HepG2 (cell line): ENCODE measurements at places on chromosomes 12 and 14. TPM values are rescaled to one million over a fixed set of nuclear protein-coding genes. Genes with fewer than 3 reads are reported as not detected.

CMA1 gene
- not detected in 2 replicates for total RNA-seq

RNASE1 gene
- total RNA-seq: not detected in 2 replicates

EPYC gene
- not detected in 2 replicates for total RNA-seq

TAS2R13 gene
- 0.46 and 1.3 TPM in 2 replicates for total RNA-seq

SERPINA12 gene
- not detected in 2 replicates for total RNA-seq

RHOF gene
- 11.0 and 14.6 TPM in 2 replicates for total RNA-seq

DNA sequence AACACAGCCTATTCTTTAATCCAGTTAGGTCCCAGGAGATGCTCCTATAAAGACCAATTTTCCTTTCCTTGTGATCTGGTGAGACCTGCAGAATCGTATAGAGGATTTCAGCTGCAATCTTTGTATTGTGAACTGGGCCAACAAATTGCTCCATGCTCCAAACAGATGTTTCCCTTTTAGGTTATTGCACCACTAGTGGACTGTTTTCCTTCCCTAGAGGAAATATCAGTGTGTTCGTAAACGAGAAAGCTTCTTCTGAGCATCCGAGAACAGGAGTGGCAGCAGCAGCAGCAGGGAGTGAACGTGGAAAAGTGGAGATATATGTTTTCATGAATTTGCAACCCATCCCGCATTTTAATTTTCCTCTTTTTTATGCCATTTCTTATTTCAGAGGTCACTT, 344.1 kb upstream of the PDE3A start:
- H3K4me3 ChIP-seq: no peak overlapping the region
- no peaks in the 10 kb centered on the region for H3K4me1 ChIP-seq
- no peak overlapping the region for H3K27ac ChIP-seq
- DNase-seq: no peak
- no peaks in the 10 kb centered on the region for H3K27me3 ChIP-seq
- no peaks in the 10 kb centered on the region for H3K36me3 ChIP-seq

GRCh38 chr12:68428211-68428610, 96.0 kb upstream of the MDM1 start:
- no peak for DNase-seq
- H3K4me1 ChIP-seq: 0 out of 2 replicates have a peak, but pooled peaks cover 8% of the 10 kb centered on the region
- no peak overlapping the region for H3K4me3 ChIP-seq

DNA sequence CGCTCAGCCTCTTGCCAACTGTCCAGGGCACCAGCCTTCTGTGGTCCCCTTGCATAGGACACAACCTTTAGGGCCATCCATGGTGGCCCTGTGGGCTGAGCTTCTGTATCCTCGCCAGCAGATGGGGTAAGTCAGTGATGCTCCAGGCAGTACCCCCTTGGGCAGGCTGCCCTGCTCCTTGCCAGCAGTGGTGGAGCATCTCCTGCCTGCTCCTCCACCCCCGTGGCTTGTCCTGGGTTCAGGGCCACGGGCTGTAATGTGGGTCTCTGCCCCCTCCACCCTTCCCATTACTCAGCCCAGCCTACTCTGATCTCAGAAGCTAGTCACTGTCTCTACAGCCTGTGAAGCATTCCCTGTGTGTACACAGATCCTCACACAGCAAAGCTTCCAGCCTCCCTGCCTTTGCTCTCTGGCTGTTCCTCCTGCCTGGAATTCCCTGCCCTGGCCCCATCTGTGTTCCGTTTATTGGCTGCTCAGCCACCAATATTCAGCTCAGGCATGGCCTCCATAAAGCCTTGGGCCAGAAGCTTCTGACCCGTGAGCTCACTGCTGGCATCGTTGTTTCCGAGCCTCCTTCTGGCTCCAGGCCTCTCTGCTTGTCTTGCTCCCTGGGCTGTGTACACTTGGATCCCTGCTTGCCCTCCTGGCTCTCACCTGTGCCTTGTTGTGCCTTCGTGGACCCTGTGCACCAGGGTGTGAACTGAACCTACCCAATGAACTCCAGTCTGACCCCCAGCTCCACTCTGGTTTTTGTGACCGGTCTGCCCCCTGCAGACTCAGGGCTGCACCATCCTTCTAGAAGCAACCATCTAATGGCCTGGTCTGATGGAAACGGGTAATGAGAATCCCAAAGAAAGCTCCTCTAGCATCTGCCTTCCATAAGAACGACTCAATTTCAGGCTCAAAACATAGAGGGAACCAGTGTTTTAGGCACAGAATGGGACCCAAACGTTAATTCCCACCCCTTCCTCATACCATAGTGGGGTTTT, 177.0 kb upstream of the PRMT8 start:
- peak; percentile 40 for DNase-seq
- no peak overlapping the region for H3K27ac ChIP-seq
- no peaks in the 10 kb centered on the region for H3K4me1 ChIP-seq

DNA sequence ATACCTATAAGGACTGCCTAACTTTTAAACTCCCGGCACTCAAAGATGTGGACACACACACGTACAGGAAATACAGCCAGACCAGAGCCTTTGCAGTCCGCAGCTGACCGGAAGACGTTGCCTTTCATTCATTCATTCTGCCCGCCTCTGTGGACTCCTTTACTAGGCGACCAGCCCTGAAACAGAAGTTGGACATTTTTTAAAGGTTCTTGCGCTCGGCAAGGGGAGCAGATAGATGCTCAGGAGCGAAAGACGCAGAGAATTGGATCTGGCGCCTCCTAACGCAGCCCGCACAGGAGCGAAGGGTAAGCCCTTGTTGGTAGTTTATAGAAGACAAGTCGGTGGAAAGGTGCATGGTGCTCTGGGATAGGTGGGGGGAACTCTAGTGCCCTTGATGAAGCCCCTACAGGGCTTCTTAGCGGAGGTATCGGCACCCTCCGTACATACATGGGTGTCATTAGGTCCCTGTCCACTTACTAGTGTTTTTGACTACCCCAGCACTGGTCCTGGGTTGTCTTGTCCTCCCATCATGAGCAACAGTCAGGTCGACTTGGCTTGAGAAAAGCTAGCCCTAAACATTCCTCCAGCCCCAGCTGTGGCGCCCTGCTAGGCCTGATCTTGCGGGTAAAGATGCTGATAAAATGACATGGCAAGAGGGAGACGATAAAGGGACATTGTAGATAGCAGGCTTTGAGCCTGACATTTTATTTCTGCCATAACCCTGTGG, at the start of gene KDM2B:
TSS of gene KDM2B (minus strand) at position 65 of the 727 bp plus-strand sequence. CDS start 112 bp downstream, outside the sequence.
- no peaks in the 10 kb centered on the region for H3K36me3 ChIP-seq
- DNase-seq: peak; percentile 63
- no peaks in the 10 kb centered on the region for H3K27me3 ChIP-seq
- H3K4me3 ChIP-seq: peak within 1 kb of the TSS; percentile 70
- peaks cover 48% of the 10 kb centered on the region for H3K4me1 ChIP-seq

DNA sequence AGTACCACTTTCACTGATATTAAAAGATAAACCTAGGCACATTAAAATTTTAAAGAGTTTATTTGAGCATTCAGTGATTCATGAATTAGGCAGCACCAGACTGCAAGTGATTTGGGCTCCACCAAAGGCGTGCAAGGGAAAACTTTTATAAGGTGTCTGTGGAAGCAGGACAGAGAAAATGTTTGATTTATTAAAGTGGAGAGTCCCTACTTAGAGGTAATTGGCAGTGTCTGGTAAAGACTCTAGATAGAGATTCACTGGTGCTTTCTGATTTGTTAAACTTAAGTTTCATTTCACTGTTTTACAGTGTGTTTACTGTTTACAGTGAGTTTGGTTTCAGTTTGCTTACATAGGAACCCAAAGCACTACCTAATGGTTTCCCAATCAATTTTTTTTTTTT, 72.8 kb downstream of the ANKS1B start:
- no peak overlapping the region for H3K27ac ChIP-seq
- H3K27me3 ChIP-seq: no peaks in the 10 kb centered on the region
- H3K36me3 ChIP-seq: no peaks in the 10 kb centered on the region

- no peak overlapping the region for H3K4me3 ChIP-seq
- H3K4me1 ChIP-seq: no peaks in the 10 kb centered on the region
- no peaks in the 10 kb centered on the region for H3K27me3 ChIP-seq
- no peak overlapping the region for H3K27ac ChIP-seq
- no peaks in the 10 kb centered on the region for H3K36me3 ChIP-seq
Measured at GRCh38 chr12:118325081-118325480, 47.6 kb downstream of the TAOK3 start.

GRCh38 chr14:30005114-30005808, 77.6 kb upstream of the PRKD1 start:
- H3K36me3 ChIP-seq: no peaks in the 10 kb centered on the region
- H3K27ac ChIP-seq: no peak overlapping the region
- DNase-seq: peak; percentile 62
- no peaks in the 10 kb centered on the region for H3K4me1 ChIP-seq
- no peak overlapping the region for H3K4me3 ChIP-seq

DNA sequence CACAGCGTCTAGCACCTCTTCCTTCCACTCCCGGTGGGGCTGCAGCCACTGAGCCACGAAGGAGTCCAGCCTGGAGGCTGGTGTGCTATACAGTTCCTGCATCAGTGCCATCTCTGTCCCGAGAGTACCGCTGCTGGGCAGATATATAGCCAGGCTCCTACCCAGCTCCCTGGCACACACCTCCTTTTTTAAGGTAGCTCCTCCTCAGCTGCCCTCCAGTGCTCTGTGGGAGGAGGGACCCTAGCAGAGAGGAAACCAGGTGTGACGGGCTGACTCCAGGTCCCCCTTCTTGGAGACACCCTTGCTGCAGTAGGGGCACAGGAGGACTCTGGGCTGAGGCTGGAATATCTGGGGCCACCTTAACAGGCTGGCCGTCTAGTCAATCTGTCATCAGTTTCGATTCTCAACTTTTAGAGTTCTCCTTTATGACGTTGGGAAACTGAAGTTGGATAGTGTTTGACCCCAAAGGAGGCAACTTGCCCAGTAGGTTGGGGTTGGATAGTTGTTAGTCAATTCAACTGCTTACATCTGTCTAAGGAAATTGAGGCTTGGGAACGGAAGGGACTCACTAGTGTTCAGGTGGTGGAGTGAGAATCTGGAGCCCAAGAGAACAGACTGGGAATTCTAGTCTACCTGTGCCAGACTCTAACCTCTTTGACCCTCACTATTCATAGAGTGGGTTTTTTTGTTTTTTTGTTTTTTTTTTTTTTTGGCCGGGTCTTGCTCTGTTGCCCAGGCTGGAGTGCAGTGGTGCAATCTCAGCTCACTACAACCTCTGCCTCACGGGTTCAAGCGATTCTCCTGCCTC, at the start of gene OASL:
TSS of gene OASL (minus strand) at position 386 of the 808 bp plus-strand sequence. CDS start at position 111, 275 bp downstream.
- no peak within 1 kb of the TSS for H3K27ac ChIP-seq
- H3K4me3 ChIP-seq: peak within 1 kb of the TSS; percentile 9; the same call in 1 of the 2 replicates
- H3K36me3 ChIP-seq: no peaks in the 10 kb centered on the region

GRCh38 chr12:114412825-114413749, 7.1 kb upstream of the TBX5 start:
- DNase-seq: no peak
- H3K27ac ChIP-seq: no peak overlapping the region
- no peak overlapping the region for H3K4me3 ChIP-seq
- H3K36me3 ChIP-seq: no peaks in the 10 kb centered on the region

GRCh38 chr14:104296388-104297312, 158.3 kb downstream of the KIF26A start:
- no peak overlapping the region for H3K27ac ChIP-seq
- H3K27me3 ChIP-seq: peaks cover 16% of the 10 kb centered on the region; the same call in 1 of the 3 replicates
- no peak overlapping the region for H3K4me3 ChIP-seq
- H3K4me1 ChIP-seq: no peaks in the 10 kb centered on the region
- no peaks in the 10 kb centered on the region for H3K36me3 ChIP-seq
- no peak for DNase-seq

DNA sequence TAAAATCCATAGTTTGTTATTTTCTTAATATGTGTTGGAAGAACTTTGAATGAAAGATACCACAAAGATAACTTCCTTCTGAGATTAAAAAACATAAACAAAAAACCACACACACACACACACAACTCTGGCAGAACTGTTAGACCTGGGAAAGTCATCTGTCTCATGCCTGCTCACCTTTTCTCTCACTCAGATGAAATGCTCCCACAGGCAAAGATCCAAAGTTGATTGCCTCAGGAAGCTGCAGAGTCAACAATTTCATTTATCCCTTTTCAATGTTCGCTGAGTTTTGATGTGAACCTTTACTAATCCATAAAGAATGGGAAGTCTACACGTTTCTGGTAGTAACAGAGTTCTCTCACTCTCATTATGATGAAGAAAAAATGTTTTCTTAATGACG, 112.0 kb downstream of the DENND5B start:
- H3K4me1 ChIP-seq: peaks cover 47% of the 10 kb centered on the region
- no peaks in the 10 kb centered on the region for H3K27me3 ChIP-seq
- no peak for DNase-seq
- H3K4me3 ChIP-seq: no peak overlapping the region

DNA sequence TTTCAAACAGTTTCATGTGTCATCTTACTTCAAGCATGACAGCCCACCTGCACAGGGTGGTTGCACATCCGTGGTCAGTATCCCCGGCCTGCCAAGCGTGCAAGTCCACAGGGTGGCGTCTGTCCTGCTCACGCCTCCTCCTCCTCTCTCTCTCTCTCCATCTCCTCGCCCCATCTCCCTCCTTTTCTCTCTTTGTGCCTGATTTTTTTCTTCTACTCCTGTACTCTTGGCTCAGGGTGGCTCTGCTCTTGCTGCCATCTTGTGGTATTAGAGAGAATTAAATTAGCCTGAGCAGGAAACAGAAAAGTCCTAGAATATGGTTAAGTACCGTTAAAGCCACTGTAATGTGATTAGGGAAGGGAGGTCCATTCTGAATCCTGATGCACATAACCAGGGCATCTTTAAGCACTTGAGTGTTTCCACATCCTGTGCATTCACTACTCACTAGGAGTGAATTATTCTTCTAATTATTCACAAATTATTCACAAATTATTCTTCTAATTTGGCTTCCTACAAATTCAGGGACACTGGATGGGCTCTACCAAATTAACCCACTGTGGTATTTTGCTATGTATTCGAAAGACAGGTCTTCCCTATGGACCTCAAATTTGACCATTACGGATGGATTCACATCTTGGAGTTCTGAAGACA, 25.5 kb upstream of the DTX1 start:
- no peak overlapping the region for H3K4me3 ChIP-seq
- H3K36me3 ChIP-seq: no peaks in the 10 kb centered on the region
- 0 out of 3 replicates have a peak, but pooled peaks cover 3% of the 10 kb centered on the region for H3K27me3 ChIP-seq
- no peaks in the 10 kb centered on the region for H3K4me1 ChIP-seq
- H3K27ac ChIP-seq: no peak overlapping the region

DNA sequence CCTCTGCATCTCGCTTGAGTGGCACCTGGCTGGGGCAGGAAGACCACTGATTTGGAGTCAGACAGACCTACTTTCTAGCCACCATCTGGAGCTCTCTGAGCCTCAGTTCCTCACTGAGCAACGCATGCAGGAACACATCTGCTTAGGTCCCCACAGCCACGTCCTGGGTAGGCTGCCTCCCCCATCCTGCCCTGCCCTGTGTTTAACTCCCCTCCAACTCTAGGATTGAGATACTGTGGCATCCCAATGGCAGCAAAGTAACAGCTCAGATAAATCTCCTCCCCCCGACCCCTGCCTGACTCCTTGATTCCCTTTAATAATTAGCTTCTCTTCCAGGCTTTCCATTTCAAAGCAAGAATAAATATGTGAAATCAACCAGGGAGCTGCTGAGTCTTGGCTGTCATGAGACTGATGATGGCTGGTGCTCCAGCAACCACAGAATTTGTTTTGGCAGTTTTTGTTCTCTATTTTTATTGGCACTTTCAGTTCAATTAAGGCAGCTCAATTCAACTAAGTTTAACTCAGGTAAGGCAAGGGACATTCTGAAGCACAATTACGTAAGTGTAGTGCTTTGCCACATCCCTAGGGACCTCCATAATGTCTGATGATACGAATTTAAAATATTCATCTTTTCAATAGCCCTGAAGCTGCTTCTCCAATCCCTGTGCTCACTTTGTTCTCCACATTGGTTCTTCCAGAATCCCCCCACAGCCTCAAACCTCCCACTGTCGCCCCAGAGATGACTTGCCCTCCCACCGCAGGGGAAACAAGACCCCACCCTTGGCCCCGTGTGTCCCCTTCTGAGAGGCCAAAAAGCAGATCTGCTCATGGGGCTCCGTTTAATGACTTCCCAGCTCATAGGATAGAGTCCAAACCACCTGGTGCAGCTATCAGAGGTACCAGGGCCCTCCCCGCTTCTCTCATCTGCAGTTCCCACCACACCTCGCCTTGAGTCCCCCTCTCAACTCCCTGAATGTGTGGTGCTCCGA, 58.2 kb downstream of the ESR2 start:
- no peak overlapping the region for H3K27ac ChIP-seq
- no peaks in the 10 kb centered on the region for H3K4me1 ChIP-seq
- H3K4me3 ChIP-seq: no peak overlapping the region
- DNase-seq: no peak
- H3K36me3 ChIP-seq: no peaks in the 10 kb centered on the region; the same call in 1 of the 2 replicates
